ENCODE measurements at places on chromosomes 4 and X. TPM values are rescaled to one million over a fixed set of nuclear protein-coding genes. Genes with fewer than 3 reads are reported as not detected.

Gene NIPAL1
- total RNA-seq = 2.7 TPM

Gene EDA
- total RNA-seq = 0.23 TPM

Gene ZDHHC15
- not detected for total RNA-seq

Gene GABRG1
- not detected for total RNA-seq

Gene ZNF157
- total RNA-seq = 0.09 TPM

Gene VCX
- total RNA-seq = not detected

Gene P2RY8
- under 0.01 TPM for total RNA-seq

Gene BMP3
- 0.05 TPM for total RNA-seq

Gene MAGEB10
- total RNA-seq = not detected

Gene SORCS2
- 3.3 TPM for total RNA-seq

Gene MFSD8
- total RNA-seq = 18.7 TPM

Gene MMRN1
- total RNA-seq = 0.42 TPM

Gene CHRDL1
- total RNA-seq = not detected

Gene TREX2
- total RNA-seq = 1.8 TPM

Gene AFF2
- total RNA-seq = 6.8 TPM

Gene ARHGEF9
- total RNA-seq = 11.6 TPM
